ENCODE measurements at places on chromosomes 2 and 18.

- DNase-seq: no peak
Observed at GRCh38 chr2:105796791-105797190, 52.1 kb downstream of the NCK2 start.

GRCh38 chr2:73260338-73260984 is 23.8 kb downstream of the FBXO41 start:
- no peak for DNase-seq

DNA sequence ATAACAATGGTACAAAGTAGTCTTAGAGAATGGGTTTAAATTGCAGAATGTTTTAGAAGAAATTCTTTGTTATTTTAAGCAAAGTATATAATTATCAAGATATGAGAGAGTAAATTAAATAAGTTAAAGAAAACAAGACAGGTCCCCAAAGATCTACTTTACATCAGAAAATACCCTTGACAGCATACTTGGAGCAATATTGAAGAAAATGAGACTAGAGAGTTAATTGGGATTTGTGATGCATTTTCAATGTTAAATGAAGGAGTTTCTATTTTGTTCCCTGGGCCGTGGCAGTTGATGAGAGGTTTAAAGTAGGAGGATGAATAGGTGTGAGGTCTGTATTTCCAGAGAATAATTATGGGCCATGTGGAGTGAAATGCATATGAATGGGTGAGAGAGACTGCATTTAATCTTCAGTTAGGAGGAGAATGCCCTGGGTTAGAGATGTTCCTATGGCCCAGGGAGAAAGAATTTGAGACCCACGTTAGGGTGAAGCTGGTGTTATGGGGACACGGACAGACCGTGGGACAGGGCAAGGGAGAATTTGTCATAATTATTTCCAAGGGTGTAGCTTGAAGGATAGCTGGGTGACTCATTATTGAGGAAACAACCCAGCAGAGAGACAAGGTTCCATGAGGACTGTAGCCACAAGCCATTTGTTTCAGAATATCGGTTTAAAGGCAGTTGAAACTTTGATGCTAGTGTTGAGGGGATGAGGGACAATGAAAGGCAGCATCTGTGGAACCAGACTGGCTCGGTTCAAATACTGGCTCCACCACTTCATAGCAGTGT is 22.7 kb downstream of the MGAT5 start:
- DNase-seq: no peak

DNA sequence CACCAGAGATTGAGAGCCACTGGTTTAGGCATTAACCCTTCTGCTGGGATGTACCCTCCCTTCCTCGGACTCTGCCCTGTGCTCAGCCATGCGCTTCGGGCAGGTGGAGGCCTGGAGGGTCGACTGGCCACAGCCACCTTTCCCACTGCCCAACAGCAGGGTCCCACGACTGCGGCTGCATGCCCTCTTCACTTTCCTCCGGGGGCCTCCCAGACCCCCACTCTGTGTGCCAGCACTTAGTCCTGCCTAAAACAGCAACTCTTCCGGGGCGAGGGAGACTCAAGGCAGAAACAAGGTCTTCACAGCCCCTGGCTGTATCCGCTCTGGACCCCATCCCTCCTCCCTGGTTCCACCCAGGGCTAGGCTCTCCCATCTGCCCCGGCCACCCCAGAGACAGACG is 31.3 kb upstream of the BIN1 start:
- DNase-seq: no peak

DNA sequence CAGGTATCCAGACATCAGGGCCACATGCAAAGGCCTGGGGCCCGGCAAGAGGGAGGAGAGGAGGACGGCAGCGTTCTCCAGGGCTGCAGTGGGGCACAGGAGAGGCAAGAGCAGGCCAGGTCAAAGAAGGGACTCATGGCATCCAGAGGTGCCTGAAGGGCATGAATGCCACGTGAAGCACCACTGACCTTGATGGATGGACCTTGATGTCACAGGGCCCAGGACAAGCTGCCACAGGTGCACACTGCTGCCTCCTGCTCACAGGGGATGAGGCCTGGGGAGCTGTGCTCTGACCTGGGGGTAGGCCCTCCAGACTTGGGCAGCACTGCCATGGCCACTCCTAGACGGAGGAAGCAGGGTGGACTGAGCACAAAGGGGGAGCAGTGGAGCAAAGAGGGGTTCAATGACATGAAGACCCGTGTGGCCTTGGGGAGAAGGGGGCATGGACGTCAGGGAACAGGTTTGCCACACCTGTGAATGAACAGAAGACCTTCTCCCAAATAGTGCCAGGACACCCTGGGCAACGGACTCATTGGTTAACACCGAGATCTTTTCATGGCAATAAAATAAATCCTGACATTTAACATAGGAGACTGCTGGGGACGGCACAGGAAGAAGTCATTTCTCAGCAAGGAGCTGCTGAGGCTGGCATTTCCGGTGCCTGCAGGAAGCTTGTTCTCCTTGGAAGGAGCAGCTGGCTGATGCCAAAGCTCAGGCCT is 65.6 kb downstream of the EMX1 start:
- DNase-seq: no peak

- DNase-seq: no peak
Observed at GRCh38 chr2:237020090-237020489, 65.6 kb upstream of the COPS8 start.

- no peak for DNase-seq
Observed at GRCh38 chr2:64325477-64325851, 128.5 kb upstream of the LGALSL start.

GRCh38 chr2:238927746-238928519 is 80.0 kb downstream of the TWIST2 start:
- no peak for DNase-seq

DNA sequence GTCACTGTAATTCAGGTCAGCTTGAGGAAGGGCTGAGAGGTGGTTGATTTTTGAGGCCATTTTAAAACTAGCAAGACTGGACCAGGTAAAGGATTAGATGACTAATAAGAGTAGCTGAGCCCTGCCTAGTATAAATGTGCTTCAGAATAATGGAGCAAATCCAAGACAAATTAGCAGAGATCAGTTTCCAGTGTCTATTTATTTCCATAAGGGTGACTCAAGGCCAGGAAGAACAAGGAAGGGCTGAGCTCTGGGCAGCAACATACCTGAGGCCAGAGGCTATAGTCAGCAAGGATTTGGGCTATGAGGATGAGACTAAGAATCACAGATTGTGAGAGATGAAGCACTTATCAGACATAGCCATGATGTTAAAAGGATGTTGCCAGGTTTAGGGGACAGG is 339.0 kb upstream of the LRRTM1 start:
- DNase-seq: no peak

- DNase-seq: no peak
Observed at GRCh38 chr2:165462443-165462842, 7.1 kb upstream of the CSRNP3 start.

DNA sequence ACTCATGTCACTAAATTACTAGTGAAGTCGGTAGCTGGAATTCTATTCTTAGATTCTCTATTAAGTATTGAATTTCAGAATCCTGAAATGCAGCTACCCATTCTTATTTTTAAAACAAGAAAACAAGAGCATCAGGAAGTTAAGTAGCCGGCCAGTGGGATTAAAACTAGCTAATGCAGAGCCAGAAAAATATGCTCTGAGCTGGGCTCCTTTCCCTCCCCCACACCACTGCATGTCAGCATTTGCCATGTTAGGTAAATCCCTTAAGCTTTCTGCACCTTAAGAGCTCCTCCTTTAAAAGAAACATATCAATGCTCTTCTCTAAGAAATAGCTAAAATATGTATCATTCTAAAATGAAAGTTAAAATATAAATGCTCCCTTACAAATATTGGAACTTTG is 72.2 kb upstream of the MFF start:
- no peak for DNase-seq

GRCh38 chr18:3319399-3319798 is 57.5 kb downstream of the MYL12B start:
- no peak for DNase-seq

DNA sequence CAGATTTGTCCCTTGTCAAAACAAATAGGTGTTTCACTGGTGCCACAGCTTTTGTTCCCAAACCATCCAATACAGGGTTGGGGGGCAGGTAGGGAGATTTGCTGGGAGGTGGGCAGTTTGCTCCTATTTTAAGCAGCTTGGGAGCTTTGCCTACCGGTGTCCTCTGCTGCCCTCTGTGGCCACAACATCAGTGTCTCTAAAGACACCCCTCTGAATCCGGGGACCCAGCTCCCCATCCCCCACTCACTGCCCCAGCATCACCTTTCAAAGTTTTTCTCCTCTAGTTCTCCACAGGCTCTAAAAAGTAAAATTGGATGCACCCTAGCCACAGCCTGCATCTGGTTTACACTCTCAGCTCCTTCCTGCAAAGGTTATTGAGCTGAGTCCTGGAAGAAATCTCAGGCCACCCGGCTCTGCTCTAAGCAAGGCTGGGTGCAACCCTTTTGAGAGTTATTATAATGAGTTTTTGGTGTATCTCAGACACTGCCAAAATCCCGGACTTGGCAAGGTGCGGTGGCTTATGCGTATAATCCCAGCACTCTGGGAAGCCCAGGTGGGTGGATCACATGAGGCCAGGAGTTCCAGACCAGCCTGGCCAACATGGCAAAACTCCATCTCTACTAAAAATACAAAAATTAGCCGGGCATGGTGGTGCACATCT is 2.9 kb upstream of the EPAS1 start:
- no peak for DNase-seq

- no peak for DNase-seq
Observed at GRCh38 chr2:232831496-232831895, 38.6 kb upstream of the SNORC start.

- no peak for DNase-seq
Observed at GRCh38 chr18:9861933-9862332, 23.8 kb upstream of the TXNDC2 start.

DNA sequence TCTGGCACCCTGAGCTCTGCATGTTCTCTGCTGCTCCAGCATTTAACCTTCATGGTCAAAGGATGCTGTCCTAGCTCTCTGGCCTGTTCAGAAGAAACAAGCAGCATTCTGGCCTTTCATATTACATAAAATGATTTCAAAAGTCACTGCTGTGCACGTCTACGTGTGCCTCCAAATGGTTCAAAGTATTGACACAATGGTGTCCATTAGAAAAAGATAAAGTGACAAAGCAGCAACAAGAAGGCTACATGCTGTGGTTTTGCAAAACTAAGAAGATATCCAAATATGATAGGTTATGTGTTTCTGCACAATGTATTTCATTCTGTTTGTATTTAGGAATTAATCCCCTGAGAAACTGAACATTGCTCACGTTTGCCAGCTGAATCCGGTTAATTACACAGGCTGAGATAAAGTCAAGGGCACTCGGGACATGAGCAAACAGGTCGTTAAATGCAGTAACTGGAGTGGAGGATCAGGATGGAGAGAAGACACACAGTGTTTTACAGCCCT is 258.5 kb downstream of the DOK6 start:
- DNase-seq: no peak

DNA sequence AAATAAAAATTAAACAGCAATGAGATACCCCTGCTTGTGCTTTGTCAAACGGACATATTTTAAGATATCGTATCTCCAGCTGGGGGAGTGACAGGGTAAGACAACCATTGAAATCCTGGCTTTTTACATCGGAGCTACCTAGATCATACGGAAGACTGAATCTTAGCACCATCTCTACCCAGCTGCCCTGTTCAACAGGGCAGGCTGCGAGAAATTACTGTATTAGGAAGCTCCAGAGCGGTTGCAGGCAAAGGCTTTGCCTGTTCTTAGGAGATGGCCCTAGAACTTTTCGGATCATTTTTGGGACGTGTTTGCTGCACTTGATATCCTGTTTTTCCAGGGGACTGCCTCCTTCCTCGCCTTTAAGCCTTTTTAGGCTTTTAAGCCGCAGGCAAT is 2.0 kb upstream of the PRKCE start:
- DNase-seq: no peak

DNA sequence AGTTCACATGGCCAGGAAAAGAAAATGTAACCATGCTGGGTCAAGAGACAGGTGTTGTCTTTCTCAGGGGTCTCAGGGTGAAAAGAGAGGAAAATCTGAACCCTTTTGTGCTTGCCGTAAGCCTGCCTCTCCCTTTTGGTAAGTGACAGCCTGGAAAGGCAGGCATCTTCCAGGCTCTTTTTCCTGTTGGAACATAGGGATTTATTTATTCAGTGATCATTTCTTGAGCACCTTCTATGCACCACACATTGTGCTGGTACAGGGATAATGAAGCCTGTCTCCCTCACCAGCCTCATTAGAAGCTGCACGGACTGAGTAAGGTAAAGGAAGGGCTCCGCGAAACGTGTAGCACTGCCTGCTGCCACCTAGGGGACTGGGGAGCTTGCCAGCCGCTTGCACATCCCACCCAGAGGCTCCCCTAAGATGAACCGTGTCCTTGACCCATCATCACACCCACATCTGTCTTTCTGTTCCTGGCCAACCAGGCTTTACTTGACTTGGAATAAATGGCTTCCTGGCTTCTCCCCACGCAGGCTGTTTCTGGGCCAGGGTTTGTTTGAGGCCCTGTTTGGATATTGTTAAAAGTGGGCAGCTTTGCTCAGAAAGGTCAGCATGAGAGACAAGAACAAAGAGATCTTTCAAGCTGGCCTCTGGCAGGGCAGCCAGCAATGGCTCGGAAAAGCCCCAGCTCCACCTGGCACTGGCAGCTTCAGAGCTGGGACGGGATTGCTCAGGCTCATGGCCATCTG is 73.3 kb upstream of the MCFD2 start:
- no peak for DNase-seq

- no peak for DNase-seq
Observed at GRCh38 chr2:239037559-239037910, 189.7 kb downstream of the TWIST2 start.

GRCh38 chr18:75067996-75068645 is 140.8 kb downstream of the PTGR3 start:
- no peak for DNase-seq

DNA sequence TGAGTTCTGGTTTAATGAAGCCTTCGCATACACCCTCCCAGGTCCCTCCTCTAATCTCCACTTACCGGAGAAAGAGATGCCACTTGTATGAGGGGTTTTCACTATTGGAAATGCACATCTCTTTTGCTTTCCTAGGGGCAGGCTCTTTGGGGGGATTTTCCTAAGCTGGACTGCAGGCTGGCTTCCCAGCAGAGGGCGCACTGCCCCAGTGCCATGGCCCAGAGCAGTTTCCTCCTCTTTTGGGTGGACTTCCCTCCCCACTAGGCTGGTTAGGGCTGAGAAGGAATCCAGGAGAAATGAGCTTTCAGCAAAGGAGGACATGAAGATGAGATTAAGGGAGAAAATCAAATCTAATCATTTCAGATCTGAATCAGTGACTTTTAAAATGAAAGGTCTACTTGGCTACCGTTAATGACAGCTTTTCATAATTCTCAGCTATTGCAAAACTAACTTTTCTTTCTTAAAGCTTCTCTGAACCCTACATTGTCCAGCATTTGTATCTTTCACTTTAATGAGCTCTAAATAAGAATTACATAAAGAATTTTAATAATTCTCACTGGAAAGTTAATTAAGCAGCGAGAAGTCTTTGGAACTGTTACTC is 784.1 kb upstream of the FANCL start:
- no peak for DNase-seq

- DNase-seq: no peak
Observed at GRCh38 chr2:17912266-17912691, 33.8 kb downstream of the KCNS3 start.

- no peak for DNase-seq
Observed at GRCh38 chr2:196500686-196501431, 138.7 kb upstream of the CCDC150 start.

GRCh38 chr2:96122391-96122790 is 6.0 kb upstream of the ADRA2B start:
- DNase-seq: no peak

All from anterior cingulate cortex (tissue), 58 donors.